Right renal pelvis (tissue), 4 donors: ENCODE measurements at places on chromosomes 11 and 22. TPM values are rescaled to one million over a fixed set of nuclear protein-coding genes. Genes with fewer than 3 reads are reported as not detected.
A peak's percentile ranks its signal among the peaks of the same experiment; 100 is the strongest.

DNA sequence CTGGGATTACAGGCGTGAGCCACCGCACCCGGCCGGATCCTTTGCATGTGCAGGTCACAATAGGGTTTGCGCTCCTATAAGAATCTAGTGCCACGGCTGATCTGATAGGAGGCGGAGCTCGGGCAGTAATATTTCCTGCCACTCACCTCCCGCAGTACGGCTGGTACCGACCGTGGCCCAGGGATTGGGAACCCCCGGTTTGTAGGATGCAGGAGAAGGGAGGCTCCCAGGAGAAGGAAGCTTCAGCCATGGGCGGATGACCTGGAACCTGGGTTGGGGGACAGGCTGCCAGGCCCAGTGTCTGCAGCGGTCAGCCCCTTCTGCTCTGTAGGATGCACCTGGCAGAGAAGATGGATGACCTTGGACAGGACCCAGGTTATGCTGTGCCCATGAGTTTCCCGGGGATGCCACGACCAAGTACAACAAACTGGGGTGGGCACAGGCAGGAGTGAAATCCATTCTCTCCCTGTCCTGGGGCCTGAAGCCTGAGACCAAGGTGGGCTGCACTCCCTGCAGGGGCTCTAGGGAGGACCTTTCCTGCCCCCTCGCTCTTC is 818.9 kb downstream of the BRD1 start:
- no peak for DNase-seq

DNA sequence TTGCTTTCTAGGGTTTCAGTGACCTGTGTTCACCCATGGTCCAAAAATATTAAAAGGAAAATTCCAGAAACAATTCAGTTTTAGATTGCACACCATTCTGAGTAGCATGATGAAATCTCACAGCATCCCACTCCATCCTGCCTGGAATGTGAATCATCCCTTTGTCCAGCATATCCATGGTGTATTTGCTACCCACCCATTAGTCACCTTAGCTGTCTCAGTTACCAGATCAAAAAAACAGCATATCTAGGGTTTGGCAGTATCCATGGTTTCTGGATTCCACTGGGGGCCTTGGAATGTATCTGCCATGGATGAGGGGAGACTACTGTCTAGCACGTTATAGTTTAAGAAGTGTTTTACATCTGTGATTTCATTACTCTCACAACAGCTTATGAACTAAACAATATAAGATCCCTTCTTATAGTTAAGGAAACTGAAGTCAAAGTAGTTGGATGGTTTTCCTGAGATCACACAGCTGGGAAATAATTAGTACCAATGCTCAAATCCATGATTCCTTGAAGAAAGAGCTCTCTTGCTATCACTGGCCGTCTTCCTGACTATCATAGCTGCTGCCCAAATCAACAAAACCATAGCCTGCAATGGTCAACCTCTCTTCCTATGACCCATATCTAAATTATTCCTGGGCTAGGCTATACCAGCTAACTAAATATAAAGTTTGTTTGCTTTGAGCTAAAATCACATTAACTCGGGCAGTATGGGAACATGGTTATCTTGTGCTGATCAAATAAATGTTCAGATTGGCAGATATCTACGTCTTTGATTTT is 122.6 kb downstream of the MICAL2 start:
- DNase-seq = no peak

DNA sequence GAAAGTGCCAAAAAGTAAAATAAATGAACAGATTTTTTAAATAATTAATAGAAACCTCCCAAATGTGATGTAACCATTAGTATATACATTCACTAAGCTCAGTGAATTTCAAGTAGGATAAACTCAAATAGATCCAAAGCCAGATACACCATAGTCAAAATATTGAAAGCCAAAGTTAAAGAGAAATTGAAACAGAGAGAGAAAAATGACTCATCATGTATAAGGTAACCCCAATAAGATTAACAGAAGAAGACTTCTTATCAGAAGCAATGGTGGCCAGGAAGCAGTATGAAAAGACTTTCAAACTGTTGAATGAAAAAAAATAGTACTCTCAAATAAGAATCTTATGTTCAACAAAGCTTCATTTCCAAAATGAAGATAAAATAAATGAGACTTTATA is 70.5 kb downstream of the LUZP2 start:
- DNase-seq = no peak

- no peak for DNase-seq
Observed at GRCh38 chr22:36232715-36233401, 6.5 kb downstream of the APOL2 start.

DNA sequence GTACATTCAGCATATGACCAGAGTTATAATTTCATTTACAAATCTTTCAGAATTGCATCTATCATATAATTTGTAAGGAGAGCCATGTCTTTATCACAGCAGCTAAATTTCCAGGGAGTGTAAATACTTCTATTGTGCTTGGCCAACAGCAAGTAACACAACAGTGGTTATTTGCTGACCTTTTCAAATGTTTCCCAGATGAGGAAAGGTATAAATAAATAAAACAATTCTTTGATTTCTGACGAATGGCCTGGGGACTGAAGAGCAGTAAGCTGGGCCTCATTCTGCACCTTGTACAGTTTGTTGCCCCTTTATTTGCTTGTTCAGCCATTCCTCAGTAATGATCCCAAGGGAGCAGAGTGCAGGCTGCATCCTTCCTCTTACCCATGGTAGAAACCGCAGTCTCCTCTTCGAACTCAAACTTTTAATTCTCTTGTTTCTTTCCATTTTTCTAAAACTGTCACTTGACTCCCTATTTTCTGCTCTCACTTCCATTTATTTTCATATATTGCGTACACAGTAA is 132.8 kb downstream of the DDX10 start:
- DNase-seq = no peak

DNA sequence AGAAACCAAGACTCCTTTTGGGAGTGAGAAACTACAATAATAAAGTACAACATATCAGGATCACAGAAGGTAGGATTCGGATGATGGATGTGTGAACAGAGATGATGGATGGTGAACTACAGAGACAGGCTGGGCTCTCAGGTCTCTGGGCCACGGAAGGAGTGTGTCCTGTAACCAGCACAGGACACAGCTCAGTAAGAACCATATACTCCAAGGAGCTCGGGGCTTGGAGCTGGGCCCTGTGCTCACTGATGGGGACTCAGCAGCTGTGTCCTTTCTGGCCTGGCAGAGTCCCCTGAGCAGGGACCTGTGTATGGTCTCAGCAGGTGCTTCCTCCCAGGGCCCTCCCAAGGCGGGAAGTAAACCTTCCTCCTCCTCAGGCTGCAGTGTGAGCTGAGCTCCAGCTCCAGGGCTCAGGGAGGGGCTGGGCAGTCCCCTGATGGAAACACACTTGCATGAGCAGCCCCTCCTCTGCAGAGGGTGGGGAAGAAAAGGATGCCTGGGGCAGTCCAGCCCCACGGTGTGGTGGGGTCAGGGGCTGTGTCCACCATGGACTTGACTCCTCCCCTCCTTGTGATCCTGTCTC is 39.8 kb upstream of the TOP3B start:
- DNase-seq = no peak

- peak; percentile 67 for DNase-seq
Observed at GRCh38 chr22:35231585-35232084, 25.7 kb upstream of the HMGXB4 start.

DNA sequence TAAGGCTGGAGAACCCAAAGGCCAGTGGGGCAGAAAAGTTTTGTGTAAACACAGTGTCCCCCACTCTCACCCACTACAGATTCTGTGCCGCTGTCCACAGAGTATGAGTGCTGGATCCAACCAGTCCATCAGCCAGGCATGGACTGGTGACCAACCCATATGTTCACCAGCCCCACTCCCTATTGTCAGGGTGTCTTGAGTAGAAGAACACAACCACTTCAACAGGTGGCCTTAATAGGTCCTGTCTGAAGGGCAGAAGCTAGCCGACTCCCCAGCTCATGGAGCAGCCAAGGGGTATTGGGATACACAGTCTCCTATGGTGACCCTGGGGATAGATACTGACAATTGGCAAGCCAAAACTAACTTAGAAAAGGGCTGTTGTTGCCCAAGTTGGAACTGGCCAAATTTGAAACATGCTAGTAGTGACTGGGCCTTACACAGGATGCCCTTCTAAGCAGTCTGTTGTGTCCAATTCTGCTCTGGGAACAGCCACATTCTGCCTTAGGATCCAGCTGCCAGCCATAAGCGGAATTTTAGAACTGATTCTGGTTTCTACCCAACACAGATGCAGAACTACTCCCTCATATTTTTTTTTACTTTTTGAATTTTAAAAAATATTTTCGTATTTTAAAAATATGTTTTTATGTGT is 19.8 kb upstream of the PGM2L1 start:
- no peak for DNase-seq

- no peak for DNase-seq
Observed at GRCh38 chr11:74680035-74680671, 51.1 kb downstream of the CHRDL2 start.

DNA sequence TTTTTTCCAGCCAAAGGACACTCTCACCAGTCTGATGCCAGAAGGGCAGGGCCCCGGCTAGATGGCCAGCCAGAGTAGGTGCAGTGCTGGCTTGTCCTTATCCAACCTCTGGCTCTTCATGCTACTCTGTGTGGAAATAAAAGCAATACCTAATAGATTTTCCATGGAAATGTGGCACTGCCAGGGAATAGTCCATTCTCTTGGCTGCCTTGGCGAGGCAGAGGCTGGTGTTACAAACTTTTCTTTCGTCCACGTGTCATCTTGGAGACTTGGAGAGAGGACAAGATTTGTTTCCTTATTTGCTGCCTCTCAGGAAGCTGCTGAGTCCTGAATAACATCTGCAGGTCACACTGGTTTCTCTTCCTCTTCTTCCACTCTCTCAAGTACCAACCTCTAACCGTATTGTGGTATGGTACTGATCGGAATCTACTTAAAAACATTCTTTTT is 17.2 kb upstream of the C1QTNF4 start:
- DNase-seq = no peak

DNA sequence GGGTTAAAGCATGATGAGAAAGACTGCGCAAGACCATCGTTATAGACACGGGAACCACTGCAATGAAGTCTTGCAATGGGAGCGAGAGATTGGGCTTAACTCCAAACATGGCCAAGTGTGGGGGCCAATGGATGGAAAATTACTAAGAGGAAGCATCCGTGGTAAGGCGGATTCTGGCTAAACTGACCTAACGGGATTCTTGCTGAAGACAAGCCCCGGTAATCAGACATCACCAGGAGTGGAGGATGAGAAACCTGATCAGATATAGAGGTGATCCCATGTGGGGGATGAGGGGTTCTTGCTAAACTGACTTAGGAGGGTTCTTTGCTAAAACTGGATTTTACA is 5.8 kb upstream of the SYNGR1 start:
- no peak for DNase-seq

DNA sequence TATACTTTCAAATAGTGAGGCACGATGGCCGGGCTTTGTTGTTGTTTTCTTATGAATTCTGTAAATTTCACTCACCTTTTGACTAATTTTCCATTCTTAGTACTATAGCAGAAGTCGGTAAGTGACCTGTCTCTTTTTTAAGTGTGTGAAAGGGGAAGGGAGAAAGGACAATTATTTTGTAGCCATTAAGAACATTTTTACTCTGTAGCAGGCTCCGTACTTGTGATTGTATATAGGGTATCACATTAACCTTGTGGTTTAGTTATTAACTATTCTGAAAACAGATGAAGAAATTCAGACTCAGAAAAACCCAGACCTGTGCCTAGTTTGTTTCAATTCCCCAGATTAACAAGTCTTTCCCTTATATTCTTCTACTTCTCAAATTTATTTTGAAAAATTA is 78.7 kb downstream of the CASP12 start:
- no peak for DNase-seq

- DNase-seq = no peak
Observed at GRCh38 chr11:118846181-118846935, 37.3 kb upstream of the CXCR5 start.

- DNase-seq = no peak
Observed at GRCh38 chr22:29587938-29588699, 7.2 kb upstream of the NIPSNAP1 start.

- no peak for DNase-seq
Observed at GRCh38 chr11:88193278-88193677, 18.0 kb upstream of the RAB38 start.

DNA sequence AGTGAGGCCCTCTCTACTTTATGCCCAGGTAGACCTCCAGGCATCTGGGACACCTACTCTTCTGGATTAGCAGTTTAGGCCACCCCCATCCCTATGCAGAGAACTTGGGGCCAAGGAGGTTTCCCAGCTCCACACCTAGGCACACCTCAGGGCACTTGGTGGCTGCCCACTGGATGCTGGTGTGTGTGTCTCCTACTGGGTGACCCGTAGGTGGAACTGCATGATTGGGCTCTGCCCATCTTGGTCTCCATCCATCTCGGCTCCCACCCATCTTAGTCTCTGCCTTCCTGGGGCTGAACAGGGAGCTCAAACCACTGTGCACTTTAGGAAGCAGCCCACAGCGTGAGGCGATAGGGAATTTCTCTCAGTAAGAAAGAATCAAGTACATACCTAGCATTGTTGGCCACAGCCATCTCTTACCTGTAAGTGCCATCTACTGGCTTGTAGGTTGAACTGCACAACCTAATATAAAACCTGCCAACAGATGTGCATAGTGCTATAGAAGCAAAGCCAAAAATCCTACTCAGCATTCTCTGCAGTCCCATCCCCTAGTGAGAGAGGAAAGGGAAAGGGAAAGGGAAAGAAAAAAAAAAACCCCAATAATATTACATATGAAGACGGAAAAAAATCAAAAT is 61.6 kb upstream of the PTPN5 start:
- DNase-seq = no peak

GRCh38 chr11:2462986-2463765 is 18.4 kb downstream of the KCNQ1 start:
- DNase-seq = no peak

GRCh38 chr11:67699521-67699920 is 25.1 kb upstream of the ALDH3B2 start:
- DNase-seq = no peak

IGSF22 gene
- 2.0 TPM for polyA plus RNA-seq

BAD gene
- polyA plus RNA-seq = 49.2 TPM

BCR gene
- polyA plus RNA-seq = 60.0 TPM

KCNK7 gene
- polyA plus RNA-seq = 0.26 TPM

FAU gene
- 558 TPM for polyA plus RNA-seq

LAYN gene
- 7.0 TPM for polyA plus RNA-seq

MS4A6A gene
- polyA plus RNA-seq = 13.9 TPM

KRTAP5-10 gene
- 0.20 TPM for polyA plus RNA-seq

MMP10 gene
- 0.12 TPM for polyA plus RNA-seq

GAL3ST1 gene
- polyA plus RNA-seq = 27.9 TPM

LRRC4C gene
- polyA plus RNA-seq = 11.0 TPM

MMP7 gene
- 24.9 TPM for polyA plus RNA-seq

CHCHD10 gene
- 79.9 TPM for polyA plus RNA-seq

KRTAP5-1 gene
- 0.36 TPM for polyA plus RNA-seq
